ENCODE measurements at places on chromosomes 5 and 9.

GRCh38 chr5:142210864-142211412, 102.4 kb downstream of the NDFIP1 start:
- no peak for DNase-seq

DNA sequence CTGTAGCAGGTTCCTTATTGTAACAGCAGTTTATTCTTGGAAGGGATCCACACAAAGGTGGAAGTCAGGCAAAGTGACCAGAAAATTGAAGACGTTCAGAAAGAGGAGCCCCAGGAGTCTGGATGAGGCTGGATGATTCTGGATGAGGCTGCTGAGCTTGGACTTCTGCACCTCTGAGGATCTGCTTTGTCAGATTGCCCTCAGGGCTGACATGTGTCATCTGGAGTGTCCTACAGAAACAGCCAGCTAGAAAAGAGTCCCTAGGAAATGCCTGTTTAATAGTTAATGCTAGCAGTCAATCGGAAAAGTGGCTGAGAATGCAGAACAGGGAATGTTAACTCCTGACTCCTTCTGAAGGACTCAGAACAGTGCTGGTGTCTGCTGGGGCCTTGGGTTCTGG, 236.4 kb downstream of the LRRC70 start:
- DNase-seq, result no peak

DNA sequence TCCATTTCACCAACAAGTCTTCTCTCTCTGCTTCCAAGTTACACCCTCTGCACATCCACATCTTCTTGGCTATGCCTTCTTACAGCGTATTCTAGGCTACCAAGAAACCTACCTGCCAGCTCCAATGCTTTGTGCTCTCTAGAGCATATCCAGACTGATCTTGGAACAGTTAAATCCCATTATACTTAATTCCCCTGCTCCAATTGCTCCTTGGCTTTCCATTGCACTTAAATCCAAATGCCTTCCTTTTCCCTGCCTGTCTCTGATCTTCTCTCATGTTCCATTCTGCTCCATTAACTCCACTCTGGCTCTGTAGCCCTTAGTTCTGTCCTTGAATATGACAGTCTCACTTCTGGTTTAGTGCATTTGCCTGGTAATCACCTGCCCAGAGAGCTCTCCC, 322.4 kb downstream of the LRRC70 start:
- no peak for DNase-seq

GRCh38 chr5:139246394-139246793, 47.1 kb upstream of the MATR3 start:
- DNase-seq, result peak; percentile 30

- no peak for DNase-seq
Observed at GRCh38 chr5:9421884-9422283, 124.0 kb downstream of the SEMA5A start.

- DNase-seq, result no peak
Observed at GRCh38 chr5:56624751-56625150, 190.6 kb upstream of the MAP3K1 start.

GRCh38 chr9:129467739-129468666, 152.9 kb downstream of the C9orf50 start:
- DNase-seq, result no peak

GRCh38 chr9:126620478-126620877, 6.8 kb downstream of the LMX1B start:
- no peak for DNase-seq

DNA sequence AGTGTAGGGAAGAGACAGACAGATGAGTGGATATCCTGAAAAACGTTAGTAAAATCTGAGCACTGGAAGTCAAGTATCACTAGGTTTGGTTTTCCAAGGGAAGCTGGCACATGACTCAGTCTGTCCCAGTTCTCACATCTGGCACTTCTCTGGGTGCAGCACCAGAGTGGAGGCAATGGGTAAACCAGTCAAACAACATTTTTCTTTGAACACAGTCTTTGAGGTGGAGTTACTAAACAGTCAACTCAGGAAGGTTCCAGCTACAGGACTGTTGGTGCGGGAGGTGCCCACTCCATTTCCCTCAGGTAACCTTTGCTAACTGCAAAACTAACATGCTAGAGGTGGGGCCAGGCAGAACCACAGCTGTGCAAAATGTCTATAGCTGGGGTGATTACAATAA, 301.4 kb upstream of the RFX3 start:
- no peak for DNase-seq

DNA sequence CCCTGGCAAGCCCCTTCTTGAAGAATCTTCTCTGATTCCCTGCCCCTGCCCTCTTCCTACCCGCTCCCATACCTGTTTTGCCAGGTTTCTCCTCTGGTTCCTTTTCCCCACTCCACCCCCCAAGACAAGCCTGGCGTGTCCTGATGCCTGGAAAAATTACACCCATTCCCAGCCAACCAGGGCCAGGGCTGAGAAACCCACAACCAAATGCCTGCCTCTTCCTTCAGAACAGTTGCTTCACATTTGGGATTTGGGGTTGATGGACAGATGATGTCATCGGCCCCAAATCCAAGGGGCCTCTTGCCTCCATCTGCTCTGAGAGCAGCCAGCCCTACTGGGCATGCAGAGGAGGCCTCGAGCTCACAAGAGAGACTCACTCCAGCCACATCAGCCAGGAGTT, 8.8 kb upstream of the NEK6 start:
- DNase-seq, result no peak

- no peak for DNase-seq
Observed at GRCh38 chr5:103114440-103114839, 5.5 kb downstream of the GIN1 start.

GRCh38 chr9:77729177-77729576, 81.1 kb upstream of the GNA14 start:
- DNase-seq, result no peak

DNA sequence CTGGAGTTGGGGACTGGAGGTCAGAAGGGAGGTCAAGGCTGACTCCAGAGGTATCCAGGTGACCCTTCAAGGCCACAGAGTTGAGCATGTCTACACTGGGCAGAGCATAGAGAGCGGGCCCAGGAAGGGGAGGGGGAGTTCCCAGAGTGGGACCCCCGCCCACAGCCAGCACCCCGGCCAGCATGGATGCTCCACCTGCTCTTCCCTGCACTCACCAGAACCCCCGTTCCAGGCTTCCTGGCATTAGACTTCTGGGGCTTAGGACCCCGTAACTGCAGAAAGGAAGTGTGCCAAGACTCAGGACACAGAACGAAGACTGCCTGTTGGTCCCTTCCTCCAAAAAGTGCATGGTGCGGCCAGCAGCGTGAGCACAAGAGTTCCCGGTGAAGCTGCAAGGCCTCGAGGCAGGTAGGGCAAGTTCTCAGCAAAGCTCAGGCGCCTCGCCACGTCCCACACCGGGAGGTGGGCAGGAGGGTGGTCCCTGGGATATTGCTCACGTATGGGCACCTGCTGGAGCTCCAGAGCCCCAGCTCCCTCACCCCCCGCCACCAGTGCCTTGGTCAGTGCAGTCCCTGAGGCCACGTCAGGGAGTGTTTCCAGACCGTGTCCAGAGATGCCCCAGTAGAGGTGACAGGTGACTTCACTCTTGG, 13.8 kb downstream of the ABO start:
- DNase-seq, result no peak

GRCh38 chr9:95286151-95286550, 31.4 kb downstream of the FANCC start:
- peak; percentile 51 for DNase-seq

GRCh38 chr9:135905380-135906258, 1.7 kb downstream of the CAMSAP1 start:
- DNase-seq, result peak; percentile 69

DNA sequence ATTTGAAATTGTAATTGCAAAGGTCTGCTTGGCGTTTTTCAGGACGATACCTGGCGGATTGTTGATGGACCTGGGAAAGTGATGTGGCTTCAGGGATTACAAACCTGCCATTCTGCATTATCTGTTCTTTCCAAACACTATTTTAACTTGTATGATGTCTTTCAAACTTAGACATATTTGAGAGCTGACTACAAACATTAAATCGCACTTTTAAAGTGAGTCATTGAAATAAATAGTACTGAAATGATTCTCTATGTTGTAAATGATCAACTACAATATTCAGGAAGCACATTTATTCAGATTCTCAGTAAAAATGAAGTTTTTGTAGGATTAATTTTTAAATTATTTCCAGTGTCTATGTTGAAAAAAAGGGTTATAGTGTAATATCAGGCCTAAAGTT, 32.3 kb upstream of the TMEM171 start:
- DNase-seq, result no peak

- DNase-seq, result peak; percentile 86
Observed at GRCh38 chr9:96344458-96345180, 38.9 kb downstream of the SLC35D2 start.

GRCh38 chr9:99005651-99006050, 61.9 kb downstream of the COL15A1 start:
- DNase-seq, result no peak

- DNase-seq, result no peak
Observed at GRCh38 chr9:132723809-132724208, 53.5 kb downstream of the GTF3C4 start.

GRCh38 chr9:16205455-16205854, 652.6 kb downstream of the CCDC171 start:
- no peak for DNase-seq

DNA sequence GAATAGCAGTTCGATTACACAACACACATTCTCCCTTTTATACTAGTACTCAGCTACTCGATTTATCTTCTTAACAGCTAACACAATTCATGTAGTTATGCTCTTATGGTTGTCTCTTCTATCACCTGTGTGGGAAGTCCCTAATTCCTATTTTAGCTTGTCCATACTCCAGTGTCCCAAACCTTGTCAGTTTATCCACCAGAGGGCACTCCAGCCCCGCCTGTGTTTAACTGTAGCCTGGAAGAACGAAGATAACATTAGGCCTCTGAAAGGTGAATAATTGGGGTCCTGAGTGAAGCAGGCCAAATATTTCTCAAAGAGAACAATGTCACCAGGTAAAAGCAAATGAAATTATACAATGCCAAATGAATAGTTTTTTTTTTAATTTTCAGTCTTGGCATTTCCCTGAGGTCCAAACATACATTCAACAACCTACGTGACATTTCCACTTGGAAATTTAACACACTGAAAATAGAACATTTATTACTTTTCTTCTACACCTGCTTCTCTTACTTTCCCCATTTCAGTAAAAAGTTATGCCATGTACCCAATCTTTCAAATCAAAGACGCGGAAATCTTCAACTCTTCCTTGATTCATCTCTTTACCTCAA, 560.7 kb downstream of the HTR1A start:
- peak; percentile 45 for DNase-seq

GRCh38 chr5:56985936-56986625, 34.2 kb upstream of the MIER3 start:
- no peak for DNase-seq

GRCh38 chr9:137453643-137454081, 5.5 kb downstream of the NSMF start:
- peak; percentile 70 for DNase-seq

DNA sequence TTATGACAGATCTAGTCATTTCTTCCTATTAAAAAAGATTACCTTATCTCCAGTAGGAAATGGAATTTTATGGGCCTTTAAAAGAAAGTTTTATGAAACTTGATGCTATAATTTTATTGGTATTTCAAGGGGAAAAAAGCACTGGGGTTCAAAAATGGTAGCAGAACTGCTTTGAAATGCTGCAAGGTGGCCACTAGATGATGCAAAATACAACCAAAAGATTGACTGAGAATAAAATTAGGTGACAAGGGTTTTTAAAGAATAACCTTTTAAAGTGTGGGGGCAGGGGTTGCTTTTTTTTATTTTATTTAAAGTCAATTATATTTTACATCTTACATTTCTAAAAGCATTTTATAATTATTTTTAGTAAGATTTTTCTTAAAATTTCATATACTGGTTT, 61.7 kb downstream of the KLF9 start:
- DNase-seq, result peak; percentile 21

GRCh38 chr9:130425741-130426466, 18.9 kb upstream of the ASS1 start:
- DNase-seq, result no peak

DNA sequence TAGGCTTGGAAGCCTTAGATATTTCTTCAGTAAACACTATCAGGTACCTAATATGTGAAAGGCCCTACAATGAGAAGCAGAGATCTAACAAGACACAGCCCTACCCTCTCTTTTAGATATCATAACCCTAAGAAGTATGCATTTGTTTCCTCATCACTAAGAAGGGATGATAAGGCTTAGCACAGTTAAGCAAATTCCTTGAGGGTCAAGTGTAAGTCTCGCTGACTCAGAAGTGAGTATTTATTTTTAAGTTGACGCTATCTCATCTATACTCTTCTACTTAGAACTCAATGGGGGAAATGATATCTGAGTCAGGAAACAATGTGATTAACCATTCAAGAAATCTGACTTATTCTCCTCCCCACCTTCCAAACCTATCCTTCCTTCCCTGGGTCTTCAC, 149.7 kb downstream of the ESM1 start:
- peak; percentile 76 for DNase-seq

GRCh38 chr5:151094030-151094851, 13.4 kb upstream of the TNIP1 start:
- peak; percentile 90 for DNase-seq

GRCh38 chr9:97970165-97970564, 13.0 kb upstream of the ANP32B start:
- DNase-seq, result no peak

- DNase-seq, result peak; percentile 86
Observed at GRCh38 chr9:80410106-80410505, 838.3 kb downstream of the TLE4 start.

- no peak for DNase-seq
Observed at GRCh38 chr9:12862611-12863410, 88.0 kb downstream of the LURAP1L start.

DNA sequence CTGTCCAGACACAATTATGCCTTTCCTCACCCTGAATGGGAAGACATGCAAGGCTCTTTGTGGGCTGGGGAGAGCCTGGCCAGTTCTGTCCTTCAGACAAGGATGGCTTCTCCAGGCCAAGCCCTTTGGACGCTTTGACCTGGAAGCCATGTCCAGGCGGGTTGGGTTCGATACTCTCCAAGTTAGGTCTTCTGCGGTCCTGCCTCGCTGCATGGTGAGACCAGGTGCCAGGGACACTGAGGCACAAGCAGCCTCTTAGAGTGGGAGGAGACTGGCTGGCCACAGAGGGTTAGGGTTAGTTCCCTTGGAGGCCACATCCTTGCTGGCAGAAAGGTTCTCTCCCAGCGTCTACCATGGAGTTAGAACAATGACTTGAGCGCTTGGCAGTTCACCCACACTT, 67.6 kb downstream of the SHB start:
- DNase-seq, result no peak

- DNase-seq, result no peak
Observed at GRCh38 chr5:120544043-120544442, 79.9 kb downstream of the PRR16 start.

DNA sequence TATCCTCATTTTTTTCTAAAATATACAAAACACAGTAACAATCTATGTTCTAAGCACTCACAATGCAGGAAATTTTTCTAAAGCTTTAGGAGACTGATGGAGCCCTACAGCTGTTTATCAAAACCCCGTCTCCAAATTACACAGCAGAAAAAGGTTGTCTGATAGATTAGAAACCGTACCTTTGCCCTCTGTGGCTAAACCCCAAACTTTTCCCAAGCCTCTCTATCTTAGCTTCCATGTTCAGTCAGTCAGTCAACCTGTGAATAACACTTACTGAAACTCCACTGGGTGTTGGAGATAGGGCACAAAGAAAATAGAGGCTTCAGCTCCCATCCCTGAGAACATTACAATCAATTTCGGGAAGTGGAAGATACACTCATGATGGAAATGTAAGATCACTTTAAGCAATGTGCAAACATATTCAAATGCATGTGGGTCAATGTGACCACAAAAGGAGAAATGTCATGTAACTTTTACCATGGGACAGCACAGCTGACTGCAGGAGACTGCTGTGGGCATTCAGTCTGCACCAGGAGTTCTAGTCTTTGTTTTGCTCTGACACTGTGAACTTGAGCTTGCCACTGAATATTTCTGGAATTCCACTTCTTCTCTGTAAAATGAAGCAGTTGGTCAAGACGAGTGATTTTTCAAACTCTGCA, 279.5 kb upstream of the PIK3R1 start:
- no peak for DNase-seq

Measured in mesenchymal stem cell (in vitro differentiated cells and primary cell).